SJSA1 (cell line): ENCODE measurements at places on chromosomes 6 and 20. TPM values are rescaled to one million over a fixed set of nuclear protein-coding genes. Genes with fewer than 3 reads are reported as not detected.

DNA sequence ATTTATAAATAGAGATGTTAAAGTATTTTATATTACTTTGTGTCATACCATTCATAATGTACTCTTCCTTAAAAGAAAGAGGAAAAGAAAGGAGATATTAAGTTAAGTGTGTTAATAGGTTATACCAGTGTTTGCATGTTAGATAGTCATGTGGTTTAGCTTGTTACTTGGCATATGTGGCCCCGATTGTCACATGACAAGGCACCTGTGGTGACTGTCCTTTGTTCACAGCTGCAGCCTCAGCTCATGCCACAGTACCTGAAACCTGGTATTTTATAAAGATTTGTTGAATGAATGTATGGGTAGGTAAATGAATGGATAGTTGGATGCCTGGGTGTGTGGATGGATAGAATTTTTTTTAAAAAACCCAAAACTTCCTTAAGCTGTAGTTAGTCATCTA is 306.1 kb upstream of the FLRT3 start:
- no peak for DNase-seq

DNA sequence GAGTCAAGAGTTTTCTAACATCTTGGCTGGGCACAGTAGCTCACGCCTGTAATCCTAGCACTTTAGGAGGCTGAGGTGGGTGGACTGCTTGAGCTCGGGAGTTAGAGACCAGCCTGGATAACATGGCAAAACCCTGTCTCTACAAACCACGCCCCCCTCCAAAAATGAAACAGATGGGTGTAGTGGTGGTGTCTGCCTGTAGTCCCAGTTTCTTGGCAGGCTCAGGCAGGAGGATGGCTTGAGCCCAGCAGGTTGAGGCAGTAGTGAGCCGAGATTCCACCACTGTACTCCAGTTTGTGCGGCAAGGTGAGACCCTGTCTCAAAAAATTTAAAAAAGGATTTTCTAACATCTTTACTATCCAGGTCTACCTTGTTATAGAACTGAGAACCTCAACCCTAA is 22.0 kb downstream of the FAM8A1 start:
- DNase-seq, result no peak

DNA sequence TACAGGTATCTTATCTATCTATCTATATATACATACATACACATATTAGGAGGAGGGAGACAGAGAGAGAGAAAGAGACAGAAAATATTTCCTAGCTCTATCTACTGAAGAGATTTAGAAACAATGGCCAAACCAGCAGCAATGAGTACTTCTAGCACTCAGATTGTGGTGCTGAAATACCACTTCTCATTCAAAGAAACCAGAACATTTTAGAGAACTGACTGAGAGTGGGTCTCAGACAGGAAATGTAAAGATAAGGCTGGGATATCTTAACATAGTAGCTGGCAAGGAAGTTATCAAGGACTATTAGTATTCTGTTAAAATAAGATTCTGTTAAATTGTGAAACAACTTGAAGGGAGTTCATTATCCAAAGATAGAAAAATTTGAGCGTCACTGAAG is 57.0 kb downstream of the DNAAF9 start:
- no peak for DNase-seq

DNA sequence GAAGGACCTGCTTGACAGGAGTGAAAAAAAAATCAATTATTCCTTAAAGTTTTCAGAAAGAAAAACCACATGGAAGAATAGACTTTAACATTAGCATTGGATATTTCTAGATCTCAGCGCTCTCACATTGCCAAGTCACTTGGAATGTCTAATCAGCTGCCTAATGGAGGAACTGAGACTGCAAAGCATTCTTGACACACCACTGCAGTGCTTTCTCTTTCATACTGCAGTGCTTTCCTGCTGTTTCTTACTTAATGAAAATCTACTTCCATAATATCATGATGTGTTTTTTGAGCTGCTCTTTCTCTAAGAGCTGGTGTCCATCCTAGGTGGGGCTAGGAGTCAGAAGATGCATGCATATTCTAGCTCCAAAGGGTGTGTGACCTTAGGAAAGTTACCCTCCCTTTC is 20.4 kb upstream of the MCM3 start:
- DNase-seq, result no peak

DNA sequence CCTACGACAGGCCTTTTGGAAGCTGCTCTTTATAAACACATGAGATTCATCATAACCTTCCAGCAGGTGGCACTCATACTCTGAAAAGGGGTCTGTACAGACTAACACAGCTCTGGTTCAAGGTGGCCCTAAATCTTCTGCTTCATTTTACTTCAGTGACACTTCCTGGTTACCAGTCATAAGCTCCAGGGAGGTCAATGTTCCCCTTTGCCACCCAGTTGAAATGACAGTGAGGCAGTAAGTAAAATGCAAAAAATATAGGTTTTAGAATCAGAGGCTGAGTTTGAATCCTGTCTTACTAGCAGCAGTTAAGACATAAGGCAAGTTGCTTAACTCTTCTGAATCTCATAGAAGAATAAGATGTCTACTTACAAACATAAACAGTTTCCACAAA is 132.8 kb downstream of the CDK19 start:
- peak; percentile 69 for DNase-seq

DNA sequence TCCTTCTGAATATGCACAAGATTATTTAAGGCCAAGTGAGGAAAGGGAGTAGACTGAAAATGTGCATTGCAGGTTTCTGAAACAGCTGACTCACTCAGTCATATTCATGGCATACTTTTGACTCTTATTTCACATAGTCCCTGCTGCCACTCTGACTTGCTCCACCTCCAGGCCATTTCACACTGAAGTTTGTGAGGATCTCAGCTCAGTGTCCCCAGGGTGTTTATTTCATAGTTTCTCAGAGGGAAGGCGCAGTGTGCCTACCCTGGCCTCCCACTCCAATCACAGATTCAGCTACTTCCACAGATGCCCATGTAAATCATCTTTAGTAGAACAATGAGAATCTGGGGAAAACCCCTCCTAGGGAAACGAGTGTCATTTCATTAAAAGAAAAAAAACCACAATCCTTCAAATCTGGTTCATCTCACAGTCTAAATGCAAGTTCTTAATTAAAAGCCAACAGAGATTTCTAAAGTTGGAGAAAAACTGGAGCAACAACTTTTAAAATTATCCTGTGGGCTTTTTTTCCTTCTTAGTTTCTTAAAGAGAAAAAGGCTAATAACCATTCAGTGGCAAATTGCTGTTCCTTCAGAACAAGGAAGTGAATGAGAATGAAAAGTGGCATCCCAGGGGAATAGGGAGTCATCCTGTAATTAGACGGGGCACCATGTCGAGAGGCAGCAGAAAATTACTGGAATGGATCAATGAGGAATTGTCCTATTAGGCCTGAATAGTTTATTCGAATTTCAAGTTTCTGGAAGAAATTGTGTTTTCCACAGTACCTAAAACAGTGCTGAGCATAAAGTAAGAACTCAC is 133.6 kb downstream of the TFAP2B start:
- DNase-seq, result no peak

GRCh38 chr6:16733085-16733484 is 28.2 kb downstream of the ATXN1 start:
- no peak for DNase-seq

DNA sequence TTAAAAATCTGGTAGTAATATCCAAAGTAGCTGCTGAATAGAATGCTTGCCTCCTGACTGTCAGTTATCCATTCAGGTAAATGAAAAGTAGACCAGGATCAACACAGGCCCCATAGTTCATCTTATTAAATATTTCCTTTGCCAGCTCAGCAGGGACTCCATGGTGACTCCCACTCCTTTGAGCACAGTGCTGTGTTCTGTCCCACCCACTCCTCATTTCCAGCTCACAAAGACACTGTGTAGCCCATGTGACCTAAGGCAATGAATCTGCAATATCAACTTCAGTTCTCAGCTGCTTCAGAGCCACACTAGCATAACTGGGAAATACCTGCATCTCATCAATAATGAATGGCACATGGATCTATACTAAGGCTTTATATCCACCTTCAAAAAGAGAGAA is 189.5 kb upstream of the MANEA start:
- no peak for DNase-seq

DNA sequence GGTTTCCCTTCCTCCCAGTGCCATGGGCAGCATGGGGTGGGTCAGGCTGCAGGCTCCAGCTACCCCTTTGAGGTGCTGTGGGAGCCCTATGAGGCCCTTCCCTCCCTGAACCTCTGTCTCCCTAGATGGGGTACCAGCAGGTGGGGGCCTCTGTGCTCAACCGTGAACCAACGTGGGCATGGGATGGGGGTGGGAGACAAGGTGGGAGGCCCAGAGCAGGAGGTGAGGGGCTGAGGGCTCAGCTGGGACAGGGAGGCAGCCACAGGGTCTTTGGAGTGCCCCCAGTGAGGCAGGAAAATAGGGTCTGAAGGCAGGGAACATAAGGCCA is 33.3 kb downstream of the SUN5 start:
- no peak for DNase-seq

DNA sequence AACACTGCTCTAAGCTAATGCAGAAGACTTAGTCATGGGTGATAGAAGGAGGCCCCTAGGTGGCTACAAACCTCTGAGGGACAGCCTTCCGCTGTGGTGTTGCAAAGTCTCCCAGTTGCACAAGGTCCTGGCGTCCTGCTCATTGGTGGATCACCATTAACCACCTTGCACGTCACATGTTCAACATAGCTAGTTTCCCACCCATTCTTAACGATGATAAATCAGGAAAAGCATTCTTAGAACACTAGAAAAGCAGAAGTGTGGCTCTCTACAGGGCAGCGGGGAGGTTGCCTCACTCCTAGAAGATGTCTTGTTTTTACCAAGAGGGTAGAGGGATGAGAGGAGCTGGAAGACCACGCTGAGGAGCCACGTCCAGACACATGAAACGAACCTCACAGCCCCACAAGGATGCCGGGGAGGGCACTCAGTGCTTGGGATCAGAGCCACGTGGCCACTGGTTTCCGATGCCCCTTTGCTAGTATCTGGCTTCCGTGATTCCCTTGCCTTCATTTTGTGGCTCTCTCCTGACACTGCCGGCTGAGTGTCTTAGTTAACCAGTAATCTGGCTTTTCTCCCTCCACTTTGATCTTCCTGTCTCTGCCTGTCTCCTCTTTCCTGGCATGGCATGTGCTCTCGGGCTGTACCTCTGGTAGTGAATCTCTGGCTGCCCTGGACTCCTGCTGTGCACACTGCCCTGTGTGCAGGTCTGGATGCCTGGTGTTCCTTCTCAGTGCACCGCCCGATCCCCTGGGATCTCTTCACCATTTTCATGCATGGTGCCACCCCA is 91.4 kb upstream of the NEDD9 start:
- no peak for DNase-seq

DNA sequence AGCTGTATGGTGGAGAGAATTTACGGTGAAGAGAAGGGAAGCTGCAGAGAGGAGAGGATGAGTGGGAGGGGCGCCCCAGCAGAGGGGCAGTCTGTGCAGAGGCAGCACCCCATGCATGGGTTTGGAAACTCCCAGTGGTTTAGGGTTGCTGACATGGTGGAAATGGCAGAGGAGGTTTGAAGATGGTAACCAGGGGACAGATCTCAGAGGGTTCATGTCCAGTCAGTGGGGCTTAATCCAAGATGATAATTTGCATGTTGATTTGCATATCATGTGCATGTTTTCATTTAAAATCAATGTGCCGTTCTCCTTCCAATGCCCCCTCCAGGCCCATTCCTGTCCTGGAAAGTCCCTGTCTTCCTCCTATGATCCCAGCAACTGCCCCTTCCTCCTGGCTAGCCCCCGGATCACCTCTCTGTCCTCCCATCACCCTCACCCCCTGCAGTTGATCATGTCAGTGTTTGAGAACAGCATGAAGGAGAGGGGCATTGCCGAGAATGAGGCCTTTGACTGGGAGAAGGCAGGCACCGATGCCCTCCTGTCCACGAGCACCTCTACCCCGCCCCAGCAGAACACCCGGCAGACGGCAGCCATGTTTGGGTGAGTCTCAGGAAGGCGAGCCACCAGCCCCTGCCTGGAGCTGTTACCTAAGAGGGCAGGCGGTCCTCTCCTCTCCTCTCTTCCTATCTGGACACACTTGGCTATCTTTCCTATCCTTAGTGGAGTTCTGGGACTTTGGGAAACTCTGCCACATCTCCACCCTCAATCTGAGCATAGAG is 14.3 kb downstream of the TTBK1 start:
- no peak for DNase-seq

DNA sequence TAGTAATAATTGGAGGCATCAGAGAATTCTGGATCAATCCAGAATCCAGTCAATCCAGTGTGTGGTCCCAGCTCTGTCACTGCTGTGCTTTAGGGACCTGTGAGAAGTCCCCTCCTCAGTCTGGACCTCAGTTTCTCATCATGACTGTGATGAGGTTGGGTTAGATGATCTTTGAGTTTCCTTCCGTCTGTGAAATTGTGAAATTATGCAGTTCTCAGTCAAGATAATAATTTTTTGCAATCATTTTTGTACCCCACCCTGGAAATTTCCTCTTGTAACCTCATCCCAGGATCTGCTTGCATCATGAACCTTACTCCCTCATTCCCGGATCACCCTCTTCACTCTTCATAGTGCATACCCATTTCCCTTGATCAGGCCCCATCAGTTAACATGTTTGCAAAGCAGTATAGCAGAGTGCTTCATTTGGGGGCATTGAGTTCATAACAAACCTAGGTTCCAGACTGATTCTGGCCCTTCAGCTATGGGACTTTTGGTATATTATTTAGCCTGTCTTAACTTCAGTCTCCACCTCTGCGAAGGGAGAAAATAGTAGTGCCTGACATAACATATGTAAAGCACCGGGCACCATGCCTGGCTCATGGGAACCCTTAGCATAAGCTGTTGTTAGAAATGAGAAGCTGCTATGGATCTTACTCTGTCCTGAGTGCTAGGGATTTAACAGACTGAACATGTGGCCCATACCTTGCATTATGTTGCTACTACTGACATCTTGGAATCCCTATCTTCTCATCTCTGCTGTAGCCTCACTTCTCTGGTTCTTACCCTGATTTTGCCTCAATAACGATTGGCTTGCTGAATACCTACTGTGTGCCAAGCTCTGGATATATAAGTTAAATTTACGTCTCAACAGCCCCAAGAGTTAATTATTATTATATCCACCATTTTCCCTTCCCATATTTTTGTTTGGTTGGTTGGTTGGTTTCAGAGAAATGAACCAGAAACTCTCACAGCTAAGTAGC is 1.3 kb downstream of the ZNF76 start:
- DNase-seq, result no peak

- DNase-seq, result peak; percentile 33
Observed at GRCh38 chr6:33018904-33019303, 9.5 kb upstream of the HLA-DOA start.

- no peak for DNase-seq
Observed at GRCh38 chr20:13708234-13708633, 69.5 kb upstream of the TASP1 start.

- no peak for DNase-seq
Observed at GRCh38 chr6:137722749-137723272, 144.2 kb upstream of the TNFAIP3 start.

- DNase-seq, result no peak
Observed at GRCh38 chr6:36739947-36740817, 42.6 kb downstream of the RAB44 start.

Gene CD40
- 0.05 TPM in 1 of 2 replicates, not detected in the other for total RNA-seq

Gene CST1
- not detected in 2 replicates for total RNA-seq

Gene MYBL2
- 73.6 and 80.8 TPM in 2 replicates for total RNA-seq

Gene PAQR8
- total RNA-seq, result 5.8 and 10.0 TPM in 2 replicates

Gene TMEM244
- total RNA-seq, result not detected in 2 replicates

Gene OPRL1
- total RNA-seq, result 0.09 and 0.16 TPM in 2 replicates

Gene KCNK16
- total RNA-seq, result not detected in 2 replicates
